ENCODE measurements at places on chromosomes 3 and 15. TPM values are rescaled to one million over a fixed set of nuclear protein-coding genes. Genes with fewer than 3 reads are reported as not detected.

DNA sequence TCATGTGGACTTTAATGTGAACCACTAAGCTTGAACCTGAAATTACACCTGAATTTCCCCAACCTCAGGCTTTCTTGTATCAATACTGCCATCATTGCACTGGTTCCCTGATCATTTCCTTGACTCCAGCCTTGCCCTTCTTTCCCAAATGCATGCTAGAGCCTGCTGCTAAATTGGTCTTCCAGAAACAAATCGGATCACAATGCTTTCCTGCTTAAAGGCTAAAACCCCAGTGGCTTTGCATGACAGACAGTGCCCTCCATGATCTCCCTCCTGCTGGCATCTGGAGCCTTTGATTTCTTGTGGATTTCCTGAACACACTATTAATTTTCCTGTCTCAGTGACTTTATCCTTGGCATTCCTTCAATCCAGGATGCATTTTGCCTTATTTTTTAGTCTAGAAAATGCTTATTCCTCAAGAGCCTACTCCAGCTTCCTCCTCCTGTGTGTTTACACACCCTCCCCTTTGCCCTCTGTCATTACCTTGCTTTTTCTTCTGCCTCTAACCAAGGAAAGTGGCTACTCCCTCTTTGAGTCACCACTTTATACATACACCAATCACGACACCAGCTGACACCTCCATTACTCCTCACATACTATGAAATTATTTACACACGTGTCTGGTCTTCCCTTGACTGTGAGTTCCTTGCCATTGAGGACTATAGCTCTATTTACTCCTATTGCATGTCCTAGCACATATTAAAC, 214.6 kb downstream of the KCNAB1 start:
- DNase-seq: no peak

DNA sequence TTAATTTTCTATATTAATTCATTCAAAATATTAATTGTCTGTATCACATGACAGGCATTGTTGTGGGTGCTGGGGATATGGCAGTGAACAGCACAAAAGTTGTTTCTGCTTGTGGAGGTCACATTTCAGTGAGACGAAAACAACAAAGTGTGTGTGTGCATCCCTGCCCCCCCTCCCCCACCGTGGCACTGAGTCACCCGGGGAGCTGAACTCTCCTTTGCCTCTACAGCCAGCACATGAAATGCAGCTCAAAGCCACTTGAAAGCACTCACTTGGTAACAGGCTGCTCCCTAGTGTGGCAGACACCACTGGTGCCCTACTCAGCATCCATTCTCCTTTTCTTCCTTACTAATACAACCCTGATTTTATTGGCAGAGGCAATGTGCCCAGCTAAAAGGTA, 16.9 kb upstream of the SCAMP5 start:
- DNase-seq: no peak

Gene TIGIT
- 3.3 TPM for total RNA-seq

Gene MAPKAPK3
- total RNA-seq: 18.2 TPM

Gene GOLGA8G
- not detected for total RNA-seq

Gene IMPG2
- total RNA-seq: 0.29 TPM

Gene KPNA4
- 43.4 TPM for total RNA-seq

Gene YEATS2
- 24.0 TPM for total RNA-seq

Gene SPATA12
- total RNA-seq: not detected

All from activated B cell treated with CpG ODN at 0.5 μM for 24 hours (primary cell).